GM12865 (cell line): ENCODE measurements at places on chromosomes 6 and 20.

- DNase-seq: peak; percentile 92
These were observed 58.1 kb downstream of the RAB44 start for GRCh38 chr6:36755435-36756348.

- no peak for DNase-seq
These were observed 375.4 kb upstream of the RSPO3 start for GRCh38 chr6:126743076-126743475.

- DNase-seq: peak; percentile 93
These were observed 142.2 kb downstream of the NFATC2 start for GRCh38 chr20:51400051-51400926.

- no peak for DNase-seq
These were observed 80.7 kb upstream of the CCN6 start for GRCh38 chr6:111973118-111973761.

DNA sequence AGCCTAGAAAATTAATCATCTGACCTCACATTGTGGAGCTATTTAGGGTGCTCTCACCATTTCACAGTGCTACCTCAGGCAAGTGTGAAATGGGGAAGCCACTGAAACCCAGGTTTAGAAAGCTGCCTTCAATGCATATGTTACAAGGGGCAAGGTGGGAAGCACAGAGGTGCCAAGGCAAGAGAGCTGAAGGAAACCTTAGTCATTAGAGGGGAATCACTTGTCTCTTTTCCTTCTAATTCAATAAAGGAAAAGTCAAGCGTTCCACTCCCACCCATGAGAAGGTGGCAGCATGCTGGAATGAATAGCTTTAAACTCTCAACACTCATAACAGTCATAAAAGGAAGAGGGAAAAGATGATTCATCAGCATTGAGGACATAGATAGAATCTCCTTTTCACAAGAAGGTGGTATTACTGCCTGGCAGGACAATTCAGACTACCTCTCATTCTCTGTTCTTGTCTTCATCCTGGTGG, 251.9 kb upstream of the IRAK1BP1 start:
- peak; percentile 63 for DNase-seq

GRCh38 chr6:112936504-112936903, 589.4 kb downstream of the RFPL4B start:
- DNase-seq: no peak
